ENCODE measurements at places on chromosomes 3 and 15. TPM values are rescaled to one million over a fixed set of nuclear protein-coding genes. Genes with fewer than 3 reads are reported as not detected.

Gene MCF2L2
- 0.15 TPM for total RNA-seq

Gene GHSR
- total RNA-seq = not detected

Gene UQCC5
- 62.1 TPM for total RNA-seq

Gene PLA1A
- 0.50 TPM for total RNA-seq

Gene CDV3
- total RNA-seq = 103 TPM

Gene CTDSPL
- total RNA-seq = 11.2 TPM

Gene KLHDC8B
- total RNA-seq = 4.5 TPM

Gene C15orf62
- total RNA-seq = not detected
